HL-60 (cell line): ENCODE measurements at places on chromosomes 12 and 14.

DNA sequence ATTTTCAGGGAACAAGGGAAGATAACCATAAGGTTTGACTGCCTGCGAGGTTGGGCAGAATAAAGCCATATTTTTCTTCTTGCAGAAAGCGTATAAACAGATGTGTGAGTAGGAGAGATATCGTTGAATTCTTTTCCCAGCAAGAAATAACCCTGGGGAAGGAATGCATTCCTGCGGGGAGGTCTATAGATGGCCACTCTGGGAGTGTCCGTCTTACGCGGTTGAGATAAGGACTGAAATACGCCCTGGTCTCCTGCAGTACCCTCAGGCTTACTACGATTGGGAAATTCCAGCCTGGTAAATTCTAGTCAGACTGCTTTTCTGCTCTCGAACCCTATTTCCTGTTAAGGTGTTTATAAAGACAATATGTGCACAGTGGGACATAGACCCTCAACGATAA, 225.0 kb downstream of the LRIG3 start:
- DNase-seq, result no peak

DNA sequence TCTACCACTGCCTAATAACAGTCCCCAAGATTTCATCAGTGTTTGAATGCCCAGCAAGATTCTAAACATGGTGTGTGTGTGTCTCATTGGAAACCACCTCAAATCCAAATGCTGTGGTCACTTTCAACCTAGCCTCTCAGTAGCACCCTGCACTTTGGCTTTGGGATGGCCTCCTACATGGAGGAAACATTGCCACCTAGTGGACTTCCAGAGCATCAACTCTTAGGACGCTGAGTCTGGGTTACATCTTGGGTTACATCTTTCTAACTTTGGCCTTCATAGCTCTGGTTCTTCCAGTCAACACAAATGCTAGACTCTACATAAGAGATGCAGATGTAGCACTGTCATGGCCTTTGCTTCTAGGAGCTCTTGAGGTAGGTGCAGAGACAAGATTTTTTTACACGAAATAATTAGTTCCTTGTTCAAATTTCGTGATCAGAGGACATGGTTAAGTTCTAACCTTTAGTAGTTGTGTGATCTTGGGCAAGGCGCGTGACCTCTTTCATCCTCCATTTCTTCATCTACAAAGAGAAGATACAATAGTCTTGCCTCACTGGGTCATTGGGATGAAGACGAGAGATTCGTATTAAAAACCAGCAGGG, 113.5 kb upstream of the VASH1 start:
- peak; percentile 1 for DNase-seq

GRCh38 chr14:61557262-61557661, 138.1 kb upstream of the HIF1A start:
- no peak for DNase-seq

DNA sequence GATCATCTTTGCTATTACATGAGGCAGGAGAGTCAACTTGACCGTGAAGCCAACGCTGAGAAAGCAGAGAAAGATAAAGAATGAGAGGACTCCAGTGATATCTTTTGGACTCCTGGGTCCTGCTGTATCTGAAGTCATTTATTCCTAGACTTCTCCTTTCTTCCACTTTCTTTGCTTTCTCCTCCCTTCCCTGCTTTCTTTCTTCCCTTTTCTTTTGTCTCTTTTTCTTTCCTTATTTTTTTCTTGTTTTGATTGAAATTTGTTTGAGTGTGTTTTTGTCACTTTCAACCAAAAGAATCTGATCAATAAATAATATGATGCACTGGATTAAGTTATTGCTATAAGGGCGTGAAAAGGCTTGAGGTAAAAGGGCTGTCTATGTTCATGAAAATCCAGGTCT, 13.4 kb upstream of the GALNT6 start:
- DNase-seq, result no peak

GRCh38 chr12:67269633-67270573, 745 bp downstream of the CAND1 start:
- DNase-seq, result peak; percentile 44

- no peak for DNase-seq
Observed at GRCh38 chr12:59936534-59936933, 340.7 kb downstream of the SLC16A7 start.

DNA sequence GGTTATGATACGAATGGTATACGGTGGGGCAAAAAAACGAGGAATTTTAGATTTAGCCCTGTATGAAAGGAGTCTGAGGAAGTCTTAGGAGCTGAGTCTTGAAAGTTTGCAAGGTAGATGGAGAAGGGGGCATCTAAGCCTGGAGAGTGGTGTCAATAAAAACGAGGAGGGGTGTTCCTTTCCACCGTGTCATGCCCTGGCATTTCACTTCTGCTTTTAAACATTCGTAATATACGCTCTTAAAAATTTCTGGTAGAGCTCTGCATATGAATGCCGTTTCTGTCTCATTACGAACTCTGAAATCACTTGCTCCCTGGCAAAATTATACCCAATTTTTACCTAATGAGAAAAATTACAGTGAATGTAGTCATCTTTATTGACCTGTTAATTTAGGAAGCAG, 170.2 kb downstream of the ERC1 start:
- DNase-seq, result no peak

DNA sequence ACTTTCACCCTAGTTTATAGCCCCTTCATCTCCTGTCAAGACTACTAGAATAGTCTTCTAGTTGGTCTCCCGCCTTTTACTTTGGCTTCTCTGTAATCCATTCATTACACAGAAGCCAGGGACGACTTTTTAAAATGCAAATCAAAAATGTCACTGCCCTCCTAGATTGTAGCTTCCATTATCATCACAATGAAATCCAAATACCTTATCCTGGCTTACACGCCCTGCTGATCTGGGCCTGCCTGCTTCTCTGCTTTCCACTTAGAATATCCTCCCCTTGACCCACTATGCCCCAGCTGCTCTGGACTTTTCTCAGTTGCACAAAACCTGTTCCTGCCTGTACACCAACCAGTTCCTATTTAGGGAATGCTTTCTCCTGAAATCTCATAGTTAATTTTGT, 4.5 kb upstream of the EEA1 start:
- no peak for DNase-seq

DNA sequence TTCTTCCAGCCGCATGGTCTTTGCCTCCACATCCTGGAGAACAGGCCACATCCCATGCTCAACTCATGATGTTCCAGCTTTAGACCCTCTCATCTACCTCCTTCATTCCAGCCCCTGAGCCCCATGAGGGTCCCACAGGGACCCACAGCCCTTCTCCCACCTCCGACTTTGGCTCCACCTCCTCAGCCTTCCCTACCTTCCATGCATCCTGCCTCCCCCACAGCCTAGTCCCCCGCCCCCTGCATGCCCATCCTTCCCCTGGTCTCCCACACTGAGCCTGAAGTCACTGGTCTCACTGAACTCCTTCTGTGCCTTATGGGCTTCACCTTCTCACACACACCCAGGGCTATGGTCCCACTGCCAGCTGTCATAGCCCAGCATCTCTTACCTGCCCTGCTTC, 9.8 kb downstream of the RAPGEF3 start:
- no peak for DNase-seq

GRCh38 chr12:20368114-20368650, at the start of gene PDE3A:
Gene PDE3A (plus strand): TSS chr12:20368537. CDS start chr12:20369285, 748 bp downstream.
- peak; percentile 44 for DNase-seq

GRCh38 chr12:100128512-100128908, 14.2 kb downstream of the BLTP3B start:
- DNase-seq, result peak; percentile 83

DNA sequence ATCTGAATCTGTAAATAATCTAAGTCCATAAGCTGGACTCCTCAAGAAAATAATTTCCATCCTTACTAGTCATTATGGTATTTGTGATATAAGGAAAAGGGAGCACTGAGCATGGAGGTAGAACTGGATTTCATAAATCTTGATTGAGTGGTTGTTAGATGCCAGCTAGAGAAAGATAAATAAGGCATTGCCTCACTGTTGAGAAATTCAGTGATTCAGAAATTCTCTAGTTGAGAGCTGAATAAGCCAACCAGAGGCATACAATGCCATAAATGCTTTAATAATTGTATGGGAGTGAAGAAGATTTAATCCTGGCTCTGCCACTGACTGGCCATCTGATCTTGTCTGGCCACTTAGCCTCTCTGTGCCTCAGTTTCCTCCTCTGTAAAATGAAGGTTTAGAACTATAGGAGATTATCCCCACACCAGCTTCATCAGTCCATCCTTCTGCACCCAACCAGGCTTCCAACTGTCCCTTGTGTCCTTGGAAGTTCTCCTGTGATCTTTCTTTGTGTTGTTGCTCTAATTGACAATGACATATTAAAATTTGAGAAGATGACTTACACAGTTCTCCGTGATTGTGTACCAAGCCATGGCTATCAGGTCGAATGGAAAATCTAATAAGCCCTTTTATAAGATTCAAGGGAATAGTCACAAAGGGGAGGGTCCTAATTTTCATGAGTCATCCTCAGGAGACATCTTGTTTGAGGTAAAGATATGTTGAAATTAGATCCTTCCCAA, 394.3 kb downstream of the EGLN3 start:
- no peak for DNase-seq

GRCh38 chr14:67837011-67837624, 17.5 kb downstream of the RAD51B start:
- peak; percentile 43 for DNase-seq

DNA sequence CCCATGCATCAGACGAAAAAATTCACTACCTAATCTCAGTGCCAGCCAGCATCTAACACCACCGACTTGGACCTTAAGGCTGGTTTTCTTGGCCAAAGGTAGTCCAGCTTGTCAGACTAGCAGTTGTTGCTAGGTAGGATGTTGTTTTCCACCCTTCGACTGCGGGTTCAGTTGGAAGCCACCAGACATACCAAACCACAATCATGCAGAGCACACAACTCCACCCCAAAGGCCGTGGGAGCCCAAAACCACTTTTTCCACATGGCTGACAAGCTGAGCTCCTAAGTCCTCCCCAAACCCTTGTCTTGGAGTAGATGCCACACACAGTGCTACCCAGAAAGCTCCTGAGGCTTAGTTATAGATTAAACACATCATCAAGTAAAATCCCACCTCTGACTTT, 46.8 kb downstream of the LRIG3 start:
- no peak for DNase-seq

DNA sequence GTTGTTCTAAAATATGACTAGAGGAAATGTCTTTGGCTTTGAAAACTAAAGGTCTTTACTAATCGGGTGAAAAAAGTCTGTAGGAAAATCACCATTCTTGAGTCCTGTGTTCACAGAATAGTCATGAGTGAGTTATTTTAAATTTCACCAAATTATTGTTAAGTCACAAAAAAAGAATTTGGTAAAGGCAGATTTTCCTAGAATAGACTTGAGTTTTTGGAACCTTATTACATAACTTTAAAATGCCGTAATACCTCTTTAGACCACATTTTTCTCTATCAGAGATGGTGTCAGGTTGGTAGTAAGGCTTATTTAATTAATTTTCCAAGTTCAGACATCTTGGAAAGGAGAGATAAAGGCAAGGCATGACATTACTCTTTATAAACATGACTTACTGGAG, 184.7 kb upstream of the GARIN2 start:
- no peak for DNase-seq

GRCh38 chr14:74593241-74593953, 18.6 kb downstream of the LTBP2 start:
- DNase-seq, result no peak

- peak; percentile 58 for DNase-seq
Observed at GRCh38 chr14:22438742-22439141, 150.3 kb downstream of the DAD1 start.

- peak; percentile 12 for DNase-seq
Observed at GRCh38 chr12:99055299-99055698, 410.2 kb downstream of the APAF1 start.

DNA sequence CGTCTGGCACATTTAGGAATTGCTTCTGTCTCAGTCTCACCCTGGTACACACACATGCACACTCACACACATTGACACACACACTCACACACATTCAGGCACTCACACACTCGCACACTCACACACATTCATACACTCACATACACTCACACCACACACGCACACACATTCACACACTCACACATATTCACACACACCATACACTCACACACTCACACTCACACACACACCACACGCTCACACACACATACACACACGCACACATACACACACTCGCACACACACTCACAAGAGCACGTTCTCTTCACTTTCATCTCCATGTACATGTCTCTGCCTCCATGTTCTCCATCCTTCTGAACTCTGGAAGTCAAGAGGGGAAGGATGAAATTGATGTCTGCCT, 23.1 kb upstream of the SMUG1 start:
- DNase-seq, result no peak

DNA sequence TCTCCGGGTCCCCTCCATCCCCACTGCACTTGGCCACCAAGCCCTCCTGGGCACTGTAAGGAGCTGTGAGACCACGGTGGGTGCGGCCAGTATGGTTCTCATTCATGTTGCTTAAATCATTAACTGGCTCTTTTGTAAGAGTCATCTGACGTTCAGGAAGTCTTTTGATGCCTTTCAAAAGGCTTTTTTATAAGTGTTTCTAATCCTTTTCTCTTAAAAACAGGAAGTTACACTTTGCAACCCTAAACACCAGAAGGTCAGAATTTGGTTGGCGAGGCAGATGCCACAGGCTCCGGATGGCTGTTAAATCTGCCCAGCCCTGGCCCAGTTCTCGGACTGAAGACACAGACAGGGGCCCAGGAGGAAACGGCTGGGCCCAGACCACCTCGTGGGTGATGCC, 26.1 kb upstream of the DIO3 start:
- DNase-seq, result peak; percentile 57

- peak; percentile 84 for DNase-seq
Observed at GRCh38 chr14:51828017-51828797, 32.2 kb upstream of the GNG2 start.

DNA sequence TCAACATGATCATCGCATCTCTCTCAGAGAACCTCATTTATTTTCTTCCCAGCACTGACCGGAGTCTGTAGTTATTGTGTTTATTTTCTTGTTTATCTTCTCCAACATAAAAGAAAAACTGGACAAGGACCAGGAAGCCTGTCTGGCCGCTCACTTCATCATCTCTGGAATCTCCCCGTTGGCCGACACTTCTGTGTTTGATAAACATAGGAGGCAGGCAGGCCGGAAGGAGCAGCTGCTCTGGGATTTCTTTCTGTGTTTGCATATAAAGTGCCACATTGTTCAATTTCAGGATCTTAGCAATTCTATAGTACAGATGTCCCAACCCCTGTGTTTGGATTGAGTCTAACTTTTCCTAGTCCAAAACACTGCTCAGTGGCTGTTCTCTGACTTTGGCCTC, 53.3 kb downstream of the ACACB start:
- no peak for DNase-seq

DNA sequence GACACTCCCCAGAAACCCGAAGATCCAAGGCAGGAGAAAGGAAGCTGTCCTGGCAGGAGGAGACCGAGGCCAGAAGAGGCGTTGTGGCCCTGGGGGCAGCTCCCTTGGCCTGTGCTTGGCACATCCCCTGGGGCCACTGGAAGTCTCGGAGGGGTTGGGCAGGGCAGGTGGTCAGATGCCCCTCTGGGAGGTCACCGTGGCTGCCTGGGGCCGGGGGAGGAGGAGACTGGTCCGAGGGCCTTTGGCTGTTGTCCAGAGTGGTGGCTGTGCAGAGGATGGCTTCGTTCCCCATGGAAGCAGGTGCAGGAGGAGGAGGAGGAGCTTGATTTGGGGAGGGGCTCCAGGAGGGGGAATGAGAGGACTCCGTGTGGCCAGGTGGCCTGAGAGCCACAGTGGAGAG, 3.3 kb upstream of the NUDT14 start:
- no peak for DNase-seq

GRCh38 chr14:80536456-80536855, 325.2 kb upstream of the DIO2 start:
- no peak for DNase-seq
